SIG-M5 (cell line): ENCODE measurements at places on chromosomes 12 and 14.

DNA sequence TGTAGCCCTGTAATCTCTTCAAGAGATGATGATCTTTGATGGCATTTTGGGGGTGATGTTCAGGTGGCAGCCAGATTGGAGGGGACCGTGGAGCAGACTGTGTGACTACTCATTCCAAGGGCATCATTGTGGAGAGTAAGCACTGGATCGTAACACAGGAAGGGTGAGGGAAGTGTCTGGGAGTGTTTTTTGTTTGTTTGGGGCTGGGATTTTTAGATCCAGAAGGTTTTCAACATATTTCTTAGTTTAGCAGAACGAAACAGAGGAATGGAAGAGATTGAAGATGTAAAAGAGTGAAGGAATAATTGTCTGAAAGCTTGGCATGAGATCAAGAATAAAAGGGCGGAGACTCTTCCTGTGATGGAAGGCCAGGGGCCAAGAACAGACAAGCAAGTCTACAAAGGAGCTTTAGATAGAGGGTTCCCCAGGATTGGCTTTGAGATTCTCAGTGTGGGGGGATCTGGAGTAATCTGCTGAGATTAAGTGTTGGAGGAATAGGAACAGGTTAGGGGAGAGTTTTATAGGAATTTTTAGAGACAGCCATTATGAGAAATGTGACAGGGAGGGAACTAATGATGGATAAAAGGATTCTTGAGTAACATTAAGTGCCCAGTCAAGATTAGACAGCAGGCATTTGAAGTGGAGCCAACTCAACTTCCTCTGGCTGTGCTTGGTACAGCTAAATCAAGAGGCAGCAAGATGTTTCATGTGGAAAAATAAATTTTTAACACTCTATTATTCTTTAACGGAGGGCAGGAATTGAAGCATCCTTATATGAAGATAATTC, 79.7 kb upstream of the REP15 start:
- DNase-seq = no peak

- DNase-seq = no peak
Observed at GRCh38 chr12:78018171-78018910, 187.6 kb downstream of the NAV3 start.

- DNase-seq = no peak
Observed at GRCh38 chr12:122203301-122204166, at the start of gene B3GNT4. Gene B3GNT4, plus strand, starts transcription at chr12:122203709. Its CDS starts 910 bp downstream, at chr12:122204619.

- DNase-seq = no peak
Observed at GRCh38 chr14:105398726-105399465, 558 bp downstream of the TEX22 start.

DNA sequence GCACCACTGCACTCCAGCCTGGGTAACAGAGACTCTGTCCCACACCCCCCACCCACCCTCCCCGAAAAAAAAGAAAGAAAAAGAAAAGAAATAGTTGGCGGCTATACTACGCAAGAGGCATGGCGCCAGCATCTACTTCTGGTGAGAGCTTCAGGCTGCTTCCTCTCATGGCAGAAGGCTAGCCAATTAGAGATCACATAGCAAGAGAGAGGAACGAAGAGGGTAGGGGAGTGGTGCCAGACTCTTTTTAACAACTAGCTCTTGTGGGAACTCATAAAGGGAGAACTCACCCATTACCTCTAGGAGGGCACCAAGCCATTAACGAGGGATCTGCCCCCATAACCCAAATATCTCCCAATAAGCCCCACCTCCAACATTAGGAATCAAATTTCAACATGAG, 6.2 kb downstream of the DENND5B start:
- DNase-seq = no peak

GRCh38 chr12:96141216-96141912, 52.8 kb upstream of the ELK3 start:
- no peak for DNase-seq

DNA sequence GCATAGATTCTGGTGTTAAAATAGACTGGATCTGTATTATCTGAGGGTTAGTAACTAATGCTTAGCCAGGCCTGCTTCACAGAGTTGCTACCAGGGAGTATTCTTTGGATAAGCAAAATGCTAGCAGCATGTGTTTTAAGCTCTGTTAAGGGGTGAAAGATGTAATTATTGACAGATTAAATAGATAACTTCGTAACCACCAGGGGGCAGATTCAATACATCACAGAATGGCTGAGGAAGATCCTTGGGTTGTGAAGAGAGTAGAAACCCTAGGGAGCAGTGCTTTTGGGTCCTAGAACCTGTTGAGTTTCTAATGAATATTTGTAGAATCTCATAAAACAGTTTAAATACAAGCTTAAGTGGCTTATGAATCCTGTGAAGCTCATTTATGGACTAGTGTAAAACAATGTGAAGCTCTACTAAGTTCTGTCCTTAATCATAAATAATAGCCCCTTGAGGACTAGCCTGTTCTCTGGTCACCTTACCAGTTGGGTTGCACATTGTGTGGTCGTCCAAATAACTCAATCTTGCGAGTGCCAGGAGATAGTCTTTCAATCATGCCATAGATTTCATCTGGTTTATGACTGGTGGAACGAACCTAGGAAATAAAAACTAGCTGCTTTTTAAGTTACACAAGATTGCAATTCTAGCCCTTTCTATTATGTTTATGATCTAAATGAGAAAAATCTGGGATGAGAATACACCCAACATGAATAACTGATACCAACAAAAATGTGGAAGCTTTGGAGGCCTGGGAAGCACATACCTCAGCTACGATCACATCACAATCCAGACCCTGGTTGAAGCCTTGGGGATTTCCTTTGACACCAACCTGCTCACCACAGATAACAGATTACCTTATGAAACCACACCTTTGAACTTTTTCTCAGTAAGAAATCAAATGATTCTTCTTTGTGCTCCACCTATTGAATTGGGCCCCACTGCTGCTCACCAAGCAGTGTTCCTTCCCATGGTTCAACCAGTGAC, 12.3 kb downstream of the METTL3 start:
- DNase-seq = no peak

GRCh38 chr12:66612090-66612775, 66.6 kb downstream of the GRIP1 start:
- DNase-seq = no peak

- no peak for DNase-seq
Observed at GRCh38 chr14:22848351-22849164, 12.2 kb downstream of the MMP14 start.

- DNase-seq = no peak
Observed at GRCh38 chr14:55416866-55417265, 5.2 kb upstream of the ATG14 start.

DNA sequence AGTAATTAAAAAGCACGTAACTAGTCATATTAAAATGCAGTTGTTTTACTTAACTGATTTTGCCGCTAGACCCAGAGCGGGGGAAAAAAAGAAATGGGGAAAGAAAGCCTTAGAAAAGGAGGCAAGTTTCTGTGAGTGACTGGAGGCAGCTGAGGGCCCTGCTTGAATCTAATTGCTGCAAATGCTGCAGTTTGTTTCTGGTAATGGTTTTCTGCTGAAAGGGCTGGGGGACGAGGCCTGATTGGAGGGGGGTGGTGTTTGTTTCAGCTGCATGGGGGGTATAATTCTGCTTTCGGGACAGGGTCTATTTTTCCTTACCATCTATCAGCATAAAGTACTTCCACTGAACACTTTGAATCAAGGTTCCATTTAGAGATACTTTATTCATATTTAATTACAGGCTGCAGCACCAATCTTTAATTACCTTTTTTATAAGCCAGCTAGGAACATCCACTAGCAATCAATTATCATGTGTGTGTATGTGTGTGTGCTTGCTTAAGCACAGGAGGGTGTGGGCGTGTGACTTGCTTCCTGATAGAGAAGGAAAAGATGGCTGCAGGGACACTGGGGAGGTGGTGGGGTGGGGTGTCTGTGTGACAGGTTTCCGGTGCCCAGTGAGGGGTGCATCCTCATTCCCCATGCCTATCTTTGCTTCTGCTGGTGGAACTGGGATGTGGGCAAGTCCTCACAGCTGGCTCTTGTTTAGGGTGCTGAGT, 83.4 kb downstream of the ADCK1 start:
- no peak for DNase-seq

DNA sequence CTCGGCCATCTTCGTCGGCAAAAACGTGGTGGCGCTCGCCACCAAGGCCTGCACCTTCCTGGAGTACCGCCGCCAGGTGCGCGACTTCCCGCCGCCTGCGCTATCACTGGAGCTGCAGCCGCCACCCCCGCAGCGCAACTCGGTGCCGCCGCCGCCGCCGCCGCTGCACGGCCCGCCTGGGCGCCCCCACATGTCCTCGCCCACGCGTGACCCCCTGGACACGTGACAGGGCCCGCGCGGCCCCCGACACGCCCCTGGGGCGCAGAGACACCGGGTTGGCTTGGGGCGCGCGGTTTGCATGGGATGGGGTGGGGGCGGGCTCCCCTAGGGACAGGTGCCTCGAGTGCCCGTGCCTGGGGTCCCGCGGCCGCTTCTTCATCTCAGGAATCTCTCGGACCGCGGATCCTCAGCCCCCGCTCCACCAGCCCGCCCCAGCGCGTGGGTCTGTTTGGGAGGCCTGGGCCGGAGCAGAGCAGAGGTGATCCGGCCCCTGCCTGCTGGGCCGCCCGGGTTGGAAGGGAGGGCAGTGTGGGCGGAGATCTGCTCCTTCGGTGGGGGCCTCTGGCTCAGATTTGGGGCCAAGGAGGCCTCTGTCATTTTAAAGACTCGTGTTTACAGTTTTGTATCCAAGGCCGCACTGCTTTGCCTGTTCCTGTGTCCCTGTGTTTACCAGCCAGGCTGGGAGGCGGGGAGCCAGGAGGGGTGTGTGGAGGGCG, 3.3 kb downstream of the TMEM121 start:
- no peak for DNase-seq

GRCh38 chr12:123442774-123443173, 6.3 kb upstream of the RILPL2 start:
- DNase-seq = no peak

DNA sequence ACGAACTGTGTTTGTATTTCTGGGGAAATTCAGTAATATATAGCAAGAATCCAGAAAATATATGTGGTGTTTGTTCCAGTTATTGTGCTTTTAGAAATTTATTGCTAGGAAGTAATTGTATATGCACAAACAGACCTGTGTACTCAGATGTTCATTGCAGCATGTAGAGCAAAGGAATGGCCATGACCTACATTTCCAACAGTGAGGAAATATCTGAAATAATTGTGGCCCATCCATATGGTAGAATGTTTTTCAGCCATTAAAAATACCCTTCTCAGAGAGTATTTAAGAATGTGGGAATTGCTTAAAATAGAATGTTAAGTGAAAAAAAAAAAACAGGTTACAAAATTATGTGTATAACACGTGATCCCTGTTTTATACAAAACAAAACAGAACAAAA, 77.3 kb downstream of the TMX1 start:
- DNase-seq = no peak

DNA sequence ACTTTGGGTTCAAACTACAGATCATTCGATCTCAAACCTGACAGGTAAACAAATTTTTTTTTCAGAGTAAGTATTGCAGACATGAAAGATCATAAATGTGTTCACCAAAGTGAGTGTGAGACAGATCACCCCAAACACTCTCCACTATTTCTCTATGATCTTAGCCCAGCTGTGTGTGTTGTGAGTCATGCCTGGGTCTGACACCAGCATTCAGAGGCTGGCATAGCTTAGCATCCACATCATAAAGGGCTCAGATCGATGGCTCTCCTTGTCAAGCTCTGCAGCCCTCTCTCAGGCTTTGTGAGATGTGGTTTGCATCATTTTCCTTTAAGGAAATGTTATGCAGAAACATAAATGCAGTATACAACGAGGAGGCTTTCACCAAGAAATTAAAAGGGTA, 164.9 kb downstream of the ETV6 start:
- no peak for DNase-seq

DNA sequence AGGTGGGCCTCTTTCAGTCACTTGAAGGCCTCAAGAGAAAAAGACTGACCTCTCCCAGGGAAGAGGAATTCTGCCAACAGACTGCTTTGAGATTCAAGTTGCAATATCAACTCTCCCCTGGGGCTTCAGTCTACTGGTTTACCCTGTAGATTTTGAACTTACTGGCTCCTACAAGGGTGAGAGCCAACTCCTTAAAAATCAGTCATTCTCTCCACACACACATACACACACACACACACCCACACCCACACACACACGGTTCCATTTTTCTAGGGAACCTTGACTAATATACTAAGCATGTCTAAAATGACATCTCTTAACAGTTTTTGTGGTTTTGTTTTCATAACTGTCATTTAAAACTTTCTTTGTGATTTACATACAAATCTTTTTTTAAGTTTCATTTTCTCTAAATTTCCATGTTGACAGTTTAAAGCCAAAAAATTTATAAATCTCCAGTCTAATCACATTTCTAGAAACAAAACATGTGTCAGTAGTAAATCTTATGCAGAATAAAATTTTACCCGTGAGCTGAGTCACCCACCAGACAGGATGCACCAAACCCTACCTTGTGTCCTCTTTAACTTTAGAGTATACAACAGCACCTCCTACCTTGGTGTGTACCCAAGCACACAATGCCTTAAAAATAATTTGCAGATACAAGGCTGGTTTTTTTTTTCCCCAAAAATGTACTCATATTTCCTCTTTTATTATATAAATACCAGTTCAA, 394.6 kb downstream of the AEBP2 start:
- DNase-seq = no peak

DNA sequence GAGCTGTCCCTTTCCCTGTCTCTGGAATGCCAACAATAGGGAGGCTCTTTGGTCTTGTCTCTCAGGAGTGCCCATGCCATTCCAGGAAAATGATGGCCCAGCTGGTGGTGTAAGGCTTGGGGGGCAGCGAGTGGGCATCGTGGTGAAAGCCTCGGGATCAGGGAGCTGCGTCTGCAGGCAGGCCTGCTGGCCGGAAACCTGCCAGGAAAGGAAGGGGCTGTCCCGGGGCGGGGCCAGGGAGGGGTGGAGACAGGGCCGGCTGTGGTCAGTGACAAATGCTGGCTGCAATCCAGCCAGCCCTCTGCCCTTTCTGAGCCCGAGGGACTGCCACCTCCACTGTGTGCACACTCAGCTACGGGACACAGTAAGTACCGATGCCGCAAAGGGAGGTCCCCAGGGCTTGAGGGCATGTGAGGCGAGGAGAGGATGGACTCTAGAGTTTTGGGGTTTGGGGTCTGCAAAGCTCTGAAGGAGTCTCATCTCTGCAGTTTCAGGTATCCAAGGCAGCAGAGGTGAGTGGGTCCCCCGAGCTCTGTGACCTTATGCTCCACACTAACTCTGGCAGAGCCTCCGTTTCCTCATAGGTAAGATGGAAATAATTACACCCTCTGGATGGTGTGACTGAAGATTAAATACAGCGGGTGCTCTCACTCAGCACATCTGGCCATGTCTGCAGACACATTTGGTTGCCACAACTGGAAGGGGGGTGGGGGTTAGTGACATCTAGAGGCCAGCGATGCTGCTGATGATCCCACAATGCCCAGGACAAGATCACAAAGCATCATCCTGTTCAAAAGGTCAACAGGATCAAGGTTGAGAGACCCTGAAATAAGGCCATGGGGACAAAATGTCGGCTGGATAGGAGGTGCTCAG, at the start of gene SERPINA5:
SERPINA5 (plus strand) TSS at position 300 of the 873 bp plus-strand sequence. CDS start 5,937 bp downstream, outside the sequence.
- DNase-seq = no peak

GRCh38 chr14:30960216-30960615, 65.2 kb upstream of the AP4S1 start:
- DNase-seq = no peak

DNA sequence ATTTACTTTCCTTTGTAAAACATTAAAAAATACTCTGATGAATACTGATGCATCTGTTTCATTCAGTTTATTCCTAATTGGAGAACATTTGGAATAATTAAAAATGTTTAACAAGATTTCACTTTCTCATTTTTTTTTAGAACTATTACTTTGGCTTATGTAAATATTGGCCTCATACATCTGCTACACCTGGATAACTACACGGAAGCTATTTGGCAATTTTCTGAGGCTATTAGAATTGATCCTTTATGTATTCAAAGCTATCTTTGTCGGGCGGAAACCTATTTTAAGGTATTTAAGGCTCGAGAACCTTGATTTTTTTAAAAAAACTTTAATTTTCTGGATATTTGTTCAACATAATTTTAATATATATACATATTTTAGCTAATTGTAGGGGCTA, 196.7 kb downstream of the TTC6 start:
- DNase-seq = no peak
